ENCODE measurements at places on chromosomes 7 and 10.

DNA sequence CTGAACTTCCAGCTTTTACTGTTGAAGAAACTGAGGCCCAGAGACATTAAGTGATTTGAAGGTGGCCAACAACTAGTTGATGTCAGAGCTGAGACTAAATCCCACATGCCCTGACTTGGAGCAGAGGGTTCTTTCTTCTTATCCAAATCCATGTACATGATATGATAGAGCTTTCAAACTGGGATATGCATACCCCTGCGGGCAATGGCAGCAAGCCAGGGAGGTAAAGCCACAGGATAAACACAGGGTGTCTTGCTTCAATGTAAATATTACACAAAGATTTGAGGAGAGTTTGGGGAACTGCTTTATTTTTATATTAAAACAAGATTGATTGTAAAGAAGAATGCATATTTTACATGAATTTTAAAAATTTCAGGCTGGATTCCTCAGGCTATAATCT, 2.3 kb upstream of the LRRC72 start:
- no peak for DNase-seq

DNA sequence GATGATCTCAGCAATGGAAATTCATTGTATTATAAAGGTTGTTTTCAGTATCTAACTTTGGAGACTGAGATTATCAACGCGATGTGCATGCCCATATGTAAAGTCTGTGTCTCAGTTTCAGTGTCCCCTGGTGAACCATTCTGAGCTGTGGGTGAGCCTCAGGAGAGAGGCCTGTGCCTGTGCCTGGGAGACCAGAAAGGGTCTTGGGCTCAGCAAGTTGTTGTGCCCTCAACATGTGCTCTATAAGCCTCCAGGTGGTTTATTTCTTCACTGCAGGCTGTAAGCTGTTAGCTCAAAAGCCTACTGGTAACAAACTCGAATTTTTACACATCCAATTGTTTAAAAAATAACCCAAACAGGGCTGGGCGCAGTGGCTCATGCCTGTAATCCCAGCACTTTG, 151.9 kb downstream of the PKD1L1 start:
- DNase-seq: no peak

DNA sequence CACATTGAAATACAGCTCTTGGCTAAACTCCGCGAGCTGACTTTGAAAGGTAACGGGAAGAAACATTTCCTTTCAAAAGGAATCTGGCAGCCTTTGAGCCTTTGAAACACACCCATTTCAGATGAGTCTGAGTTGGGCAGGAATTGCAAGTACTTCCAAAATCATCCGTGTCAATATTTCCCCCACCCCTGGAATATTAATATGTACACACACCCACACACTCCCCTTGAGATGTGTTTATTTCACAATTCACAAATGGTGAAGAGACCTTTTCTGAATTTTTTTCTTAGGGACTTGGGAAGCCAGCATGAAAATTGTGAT, 438.7 kb upstream of the NRP1 start:
- DNase-seq: no peak

DNA sequence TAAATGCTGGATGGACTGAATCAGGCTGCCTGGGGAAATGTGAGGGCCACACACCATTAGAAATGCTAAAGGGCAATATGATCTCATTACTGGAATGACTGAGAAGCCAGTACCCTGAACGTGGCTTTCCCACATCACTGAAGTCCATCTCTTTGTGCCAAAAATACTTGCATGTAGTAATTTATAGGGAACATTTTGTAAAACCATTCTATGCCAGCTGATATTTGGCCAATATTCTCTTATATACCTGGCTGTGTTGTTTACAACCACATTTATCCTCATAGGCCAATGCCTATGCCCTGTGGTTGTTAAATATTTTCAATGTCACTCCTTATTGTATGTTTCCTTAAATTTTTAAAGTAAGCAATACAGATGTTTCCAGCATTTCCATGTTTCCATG, 111.6 kb downstream of the C10orf90 start:
- DNase-seq: no peak

DNA sequence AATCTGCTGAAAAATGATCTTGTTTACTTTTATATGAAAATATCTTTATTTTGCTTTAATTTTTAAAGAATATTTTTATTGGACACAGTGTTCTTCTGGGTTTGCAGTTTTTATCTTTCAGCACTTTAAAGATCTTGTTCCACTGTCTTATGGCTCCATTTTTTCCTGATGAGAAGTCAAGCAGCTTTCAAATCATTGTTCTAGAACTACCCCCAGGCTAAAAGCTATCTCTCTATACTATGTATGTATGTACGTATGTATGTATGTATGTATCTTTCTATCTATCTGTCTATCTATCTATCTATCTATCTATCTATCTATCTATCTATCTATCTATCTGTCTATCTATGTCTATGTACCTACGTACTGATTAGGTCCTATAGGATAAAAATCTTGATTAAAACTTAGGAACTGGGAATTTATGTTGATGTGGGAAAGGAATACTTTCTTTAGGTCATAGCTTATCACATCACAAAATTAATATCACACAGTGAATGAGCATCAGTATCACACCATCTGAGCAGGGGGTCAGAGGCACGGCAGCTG, 35.4 kb upstream of the TSPAN13 start:
- no peak for DNase-seq
